ENCODE measurements at places on chromosomes 4 and X. TPM values are rescaled to one million over a fixed set of nuclear protein-coding genes. Genes with fewer than 3 reads are reported as not detected.

The TBC1D9 gene
- total RNA-seq: 33.4 TPM

The SCML2 gene
- 1.7 TPM for total RNA-seq

The RPL9 gene
- total RNA-seq: 2,851 TPM

The PGAM4 gene
- total RNA-seq: not detected

The BMX gene
- total RNA-seq: not detected

The SLC4A4 gene
- total RNA-seq: 22.1 TPM

The SCFD2 gene
- total RNA-seq: 46.5 TPM

The MTNR1A gene
- total RNA-seq: not detected

The CWH43 gene
- total RNA-seq: not detected

The ARL9 gene
- 0.17 TPM for total RNA-seq

The KCNIP4 gene
- total RNA-seq: not detected

Data from smooth muscle cell of trachea (primary cell).